ENCODE measurements at places on chromosomes 12 and 14. TPM values are rescaled to one million over a fixed set of nuclear protein-coding genes. Genes with fewer than 3 reads are reported as not detected.

Gene FRMD6
- total RNA-seq: 39.9 TPM

Gene OAS1
- 92.2 TPM for total RNA-seq

Gene EP400
- 22.4 TPM for total RNA-seq

Gene CCDC196
- total RNA-seq: not detected

Gene IL23A
- total RNA-seq: 0.74 TPM

Gene FOXA1
- total RNA-seq: 10.6 TPM

Gene SIRT4
- total RNA-seq: 0.80 TPM

Gene TTC8
- total RNA-seq: 51.9 TPM

Gene MYH6
- not detected for total RNA-seq

Gene CCND2
- not detected for total RNA-seq

Gene ZNF268
- 10.1 TPM for total RNA-seq

Gene KCNC2
- not detected for total RNA-seq

Gene AVPR1A
- total RNA-seq: not detected

Gene DEPDC4
- total RNA-seq: 1.4 TPM

Gene MRPL51
- total RNA-seq: 293 TPM

Gene BHLHE41
- total RNA-seq: 0.73 TPM

Gene LRTM2
- total RNA-seq: not detected

Gene DYRK2
- total RNA-seq: 13.3 TPM

Gene CCDC197
- not detected for total RNA-seq

Gene NRXN3
- total RNA-seq: 1.1 TPM

Gene BICDL1
- total RNA-seq: 2.3 TPM

Gene NXPH4
- 6.8 TPM for total RNA-seq

Gene ADAMTS20
- total RNA-seq: not detected

Gene SPTB
- total RNA-seq: 1.1 TPM

Gene AICDA
- not detected for total RNA-seq

Gene FAR2
- not detected for total RNA-seq

Gene KLRG1
- total RNA-seq: 1.8 TPM

Data from A549 treated with RU486 at 1 μM for 4 hours (cell line).